Common myeloid progenitor, CD34-positive (primary cell): ENCODE measurements at places on chromosomes 2 and 18.

GRCh38 chr2:166410828-166411472 is 35.2 kb upstream of the SCN9A start:
- DNase-seq, result no peak

- no peak for DNase-seq
These were observed 26.2 kb downstream of the CFAP53 start for GRCh38 chr18:50240080-50240563.

GRCh38 chr2:159550231-159550630 is 66.1 kb downstream of the BAZ2B start:
- no peak for DNase-seq

- no peak for DNase-seq
These were observed 10.9 kb downstream of the RBMS1 start for GRCh38 chr2:160482673-160483072.

- DNase-seq, result no peak
These were observed 144.4 kb upstream of the REV1 start for GRCh38 chr2:99634234-99634633.

DNA sequence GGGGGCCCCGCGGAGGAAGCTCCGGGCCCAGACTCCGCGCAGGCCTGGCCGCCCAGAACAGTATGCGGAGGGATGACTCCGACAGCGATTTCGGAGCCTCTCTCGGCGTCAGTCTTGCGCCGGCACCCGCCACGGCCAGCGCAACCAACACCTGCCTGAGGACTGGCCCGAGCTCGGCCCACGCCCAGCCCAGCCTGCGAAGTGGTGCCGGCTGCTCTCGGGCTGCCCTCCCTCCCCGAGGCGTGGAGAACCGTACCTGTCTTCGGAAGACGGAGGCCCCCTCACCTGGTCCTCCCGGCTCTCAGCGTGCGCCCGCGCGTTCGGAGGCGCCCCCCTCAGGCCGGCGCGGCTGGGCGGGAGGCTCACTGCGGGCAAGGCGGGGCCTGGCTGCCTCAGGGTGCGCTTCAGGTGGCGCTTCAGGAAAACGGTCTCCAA is at the start of gene M1AP:
Gene M1AP, minus strand, starts transcription at position 322 of the 435 bp plus-strand sequence. CDS start 8,055 bp downstream, outside the sequence.
- DNase-seq, result peak; percentile 18

DNA sequence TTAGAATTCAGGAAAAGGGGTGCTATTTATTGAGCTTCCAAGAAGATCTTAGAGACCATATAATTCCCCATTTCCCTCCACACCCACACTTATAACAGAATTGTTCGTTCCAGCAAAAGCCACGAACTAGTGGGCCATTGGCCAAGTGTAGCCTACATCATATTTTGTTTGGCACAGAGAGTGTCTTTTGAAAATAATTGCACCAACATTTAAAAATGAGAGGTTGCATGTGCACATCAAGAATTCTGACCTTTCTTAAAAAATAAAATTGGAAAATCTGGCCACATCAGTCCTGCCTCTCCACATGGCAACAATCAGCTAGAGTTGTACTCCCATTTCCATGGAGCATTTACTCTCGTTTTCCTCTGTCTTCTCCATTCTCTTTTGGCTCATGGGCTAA is 655.5 kb upstream of the FANCL start:
- DNase-seq, result no peak

- DNase-seq, result no peak
These were observed 30.6 kb upstream of the EPC2 start for GRCh38 chr2:148614014-148614321.

- no peak for DNase-seq
These were observed 33.7 kb downstream of the BOK start for GRCh38 chr2:241592126-241592845.

DNA sequence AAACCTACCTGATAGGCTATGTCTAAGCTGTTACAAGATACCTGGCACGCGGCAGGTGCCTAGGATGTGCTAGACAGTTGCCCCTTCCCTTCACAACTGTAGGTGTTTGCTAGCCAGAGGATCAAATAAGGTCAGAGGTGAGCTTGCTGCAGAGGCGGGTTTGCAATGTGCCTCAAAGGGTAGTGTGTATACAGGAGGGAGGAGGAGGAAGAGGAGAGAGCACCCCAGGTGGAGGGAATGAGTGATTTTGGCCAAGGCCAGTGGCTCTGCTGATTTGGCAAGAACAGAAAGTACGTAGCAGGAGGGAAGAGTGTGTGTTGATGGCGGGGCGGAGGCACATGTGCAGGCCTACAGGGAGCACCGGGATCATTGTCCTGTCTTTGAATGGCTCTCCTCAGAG is 236.5 kb downstream of the HAUS1 start:
- DNase-seq, result no peak

- no peak for DNase-seq
These were observed 138.1 kb downstream of the KCNJ3 start for GRCh38 chr2:154836632-154837031.

DNA sequence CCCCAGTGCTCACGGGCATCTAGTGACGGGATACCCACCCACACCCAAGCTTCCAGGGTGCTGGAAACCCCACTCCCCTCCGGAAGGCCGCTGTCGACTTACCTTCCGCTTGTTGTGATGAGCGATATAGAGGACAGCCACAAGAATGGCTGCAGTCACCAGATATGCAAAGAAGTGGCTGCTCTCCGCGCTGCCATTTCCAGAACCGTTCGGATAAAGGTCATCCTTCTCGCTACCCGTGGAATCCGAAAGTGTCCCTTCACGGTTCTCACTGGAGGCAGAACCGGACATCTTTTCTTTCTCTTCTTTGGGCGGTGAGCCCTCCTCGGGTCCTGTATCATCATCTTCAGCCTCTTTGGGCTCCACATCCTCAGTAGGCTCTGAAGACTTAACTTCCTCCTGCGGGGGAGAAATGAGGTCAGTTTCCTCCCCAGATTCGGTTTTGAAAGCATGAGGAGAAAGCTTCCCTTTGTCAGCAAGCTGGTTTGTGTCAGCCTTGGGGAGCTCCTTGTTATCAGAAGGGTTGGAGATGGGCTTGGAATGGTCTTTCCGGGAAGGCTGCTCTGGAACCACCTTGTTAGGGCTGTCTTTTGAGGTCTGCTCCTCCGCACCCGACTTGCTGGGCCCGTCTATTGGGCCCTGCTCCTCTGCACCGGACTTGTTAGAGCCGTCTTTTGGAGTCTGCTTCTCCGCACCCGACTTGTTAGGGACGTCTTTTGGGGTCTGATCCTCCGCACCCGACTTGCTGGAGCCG is 1.2 kb downstream of the TGOLN2 start:
- DNase-seq, result peak; percentile 77

GRCh38 chr2:135954020-135954601 is 31.3 kb downstream of the DARS1 start:
- DNase-seq, result no peak

- DNase-seq, result peak; percentile 38
These were observed 305.4 kb upstream of the HS6ST1 start for GRCh38 chr2:128623776-128624761.

DNA sequence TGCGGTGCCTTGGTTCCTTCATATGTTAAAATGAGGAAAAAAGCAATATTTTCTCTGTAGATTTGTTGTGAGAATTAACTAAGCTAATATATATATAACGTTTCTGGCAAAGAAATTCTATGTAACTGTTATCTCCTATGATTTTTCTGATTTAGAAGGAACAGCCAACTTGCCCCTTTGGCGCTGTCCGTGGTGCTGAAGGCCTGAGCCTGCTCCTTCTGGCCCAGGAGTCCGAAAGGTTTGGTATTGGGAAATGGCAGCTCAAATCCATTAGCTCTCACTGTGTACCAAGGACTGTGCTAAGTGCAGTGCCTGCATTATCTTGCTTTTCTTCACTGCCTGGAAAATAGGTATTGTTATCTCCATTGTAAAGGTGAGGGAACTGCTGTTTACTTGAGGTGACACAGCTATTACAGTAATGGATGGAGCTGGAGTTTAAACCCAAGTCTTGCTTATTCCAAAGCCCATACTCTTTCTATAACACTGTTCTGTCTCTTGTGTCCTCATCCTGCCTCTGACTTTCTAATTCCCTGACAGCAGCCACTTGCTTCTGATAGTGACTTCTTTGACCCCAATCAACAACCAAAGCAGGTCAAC is 52.2 kb downstream of the C1QL2 start:
- DNase-seq, result peak; percentile 53

DNA sequence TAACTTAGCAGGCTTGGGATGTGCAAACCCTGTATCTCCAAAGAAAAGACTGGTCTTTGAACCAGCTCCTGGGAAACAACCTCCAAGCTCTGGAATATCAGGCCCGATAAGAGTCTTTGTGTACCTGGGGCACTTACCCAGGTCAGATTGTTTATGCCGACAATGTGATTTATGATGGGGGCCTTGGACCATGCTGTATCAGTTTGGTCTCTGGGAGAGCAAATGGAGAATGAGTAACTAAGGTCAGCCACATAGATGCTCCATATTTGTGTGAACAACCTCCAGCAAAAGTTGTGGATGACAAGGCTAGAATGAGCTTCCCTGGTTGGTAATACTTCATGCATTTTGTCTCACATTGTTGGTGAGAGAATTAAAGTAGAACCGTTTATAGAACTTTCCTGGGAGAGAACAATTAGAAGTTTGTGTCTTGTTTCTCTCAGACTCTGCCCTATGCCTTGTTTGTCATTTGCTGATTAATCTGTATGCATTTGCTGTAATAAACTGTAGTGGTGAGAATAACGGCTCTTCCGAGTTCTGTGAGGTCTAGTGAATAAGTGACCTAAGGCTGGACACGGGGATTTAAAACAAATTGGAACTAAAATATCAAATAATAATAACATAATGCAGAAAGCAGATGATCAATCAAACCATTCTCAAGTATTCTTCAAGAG is 259.1 kb downstream of the XIRP2 start:
- DNase-seq, result no peak

- DNase-seq, result no peak
These were observed 405.3 kb downstream of the STK39 start for GRCh38 chr2:167842047-167842446.

GRCh38 chr2:96241900-96242611 is 23.7 kb downstream of the TMEM127 start:
- DNase-seq, result peak; percentile 80

GRCh38 chr2:236847538-236848263 is 238.0 kb upstream of the COPS8 start:
- no peak for DNase-seq
